ENCODE measurements at places on chromosomes 6 and 20.
A peak's percentile ranks its signal among the peaks of the same experiment; 100 is the strongest.

DNA sequence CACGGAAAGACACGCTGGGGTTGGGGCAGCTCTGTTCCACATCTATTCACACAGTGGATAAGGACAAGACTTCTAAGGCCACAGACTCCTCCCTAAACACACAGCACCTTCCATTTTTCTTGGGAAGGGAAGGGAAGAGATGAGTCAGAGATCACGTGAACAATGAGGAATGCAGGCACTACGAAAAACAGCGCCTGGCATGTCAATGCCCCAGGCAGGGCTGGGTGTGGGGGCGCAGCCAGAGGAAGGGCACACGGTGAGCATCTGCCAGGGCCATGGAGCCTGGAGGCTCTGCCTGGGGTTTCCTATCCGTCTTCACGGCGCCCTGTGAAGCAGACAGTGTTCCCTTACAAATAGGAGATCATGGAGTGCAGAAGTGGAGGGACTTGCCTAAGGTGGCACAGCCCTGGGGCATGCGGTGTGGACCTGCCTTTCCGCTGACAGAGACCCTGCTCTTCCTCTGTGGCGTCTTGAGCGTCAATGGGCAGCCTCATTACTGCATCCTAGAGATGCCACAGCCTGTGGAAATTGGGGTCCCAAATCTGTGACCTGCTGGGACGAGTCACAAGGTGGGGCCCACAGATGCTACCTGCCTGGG lies 15.4 kb downstream of the UNC93A start:
- no peak for DNase-seq

- DNase-seq: no peak
These were observed 223.0 kb downstream of the NFATC2 start for GRCh38 chr20:51319522-51319921.

GRCh38 chr6:43517505-43518357 lies 842 bp downstream of the POLR1C start:
- peak; percentile 59 for DNase-seq

DNA sequence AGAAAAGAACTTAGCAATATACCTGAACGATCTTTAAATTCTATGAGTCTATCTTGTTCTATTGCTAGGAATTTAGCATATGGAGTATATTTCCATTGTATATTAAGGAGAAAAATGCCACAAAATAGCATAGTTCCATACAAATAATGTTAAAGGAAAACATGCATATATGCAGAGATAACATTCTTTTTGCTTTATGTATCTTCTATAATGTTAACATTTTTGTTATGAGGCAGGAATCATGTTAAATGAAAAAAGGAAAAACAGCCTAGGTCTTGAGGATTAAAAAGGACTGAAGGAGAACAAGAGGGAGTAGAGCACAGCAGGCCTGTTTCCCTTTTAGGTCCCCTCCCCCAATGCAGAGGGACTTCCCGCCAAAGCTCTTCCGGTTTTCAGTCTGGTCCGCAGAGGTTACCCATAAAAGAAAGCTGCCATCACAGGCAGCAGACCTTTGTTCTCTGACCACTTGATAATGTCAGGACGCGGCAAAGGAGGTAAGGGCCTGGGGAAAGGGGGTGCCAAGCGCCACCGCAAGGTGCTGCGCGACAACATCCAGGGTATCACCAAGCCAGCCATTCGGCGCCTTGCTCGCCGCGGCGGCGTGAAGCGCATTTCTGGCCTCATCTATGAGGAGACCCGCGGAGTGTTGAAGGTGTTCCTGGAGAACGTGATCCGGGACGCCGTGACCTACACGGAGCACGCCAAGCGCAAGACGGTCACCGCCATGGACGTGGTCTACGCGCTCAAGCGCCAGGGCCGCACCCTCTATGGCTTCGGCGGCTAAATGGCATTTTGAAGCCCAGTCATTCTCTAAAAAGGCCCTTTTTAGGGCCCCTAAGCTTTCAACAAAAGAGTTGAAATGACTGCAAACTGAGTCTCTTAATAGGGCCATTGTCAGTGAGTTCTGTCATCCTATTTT lies 108.4 kb upstream of the PRSS16 start:
- peak; percentile 98 for DNase-seq

GRCh38 chr6:18034798-18035202 lies 47.4 kb upstream of the KIF13A start:
- peak; percentile 69 for DNase-seq

GRCh38 chr20:23528867-23529431 lies 38.0 kb downstream of the CST8 start:
- no peak for DNase-seq

- DNase-seq: peak; percentile 77
These were observed at the start of gene ADGRG6 for GRCh38 chr6:142301651-142302391. TSS of gene ADGRG6 (plus strand) at chr6:142302007. CDS start at chr6:142302330, 323 bp downstream.

DNA sequence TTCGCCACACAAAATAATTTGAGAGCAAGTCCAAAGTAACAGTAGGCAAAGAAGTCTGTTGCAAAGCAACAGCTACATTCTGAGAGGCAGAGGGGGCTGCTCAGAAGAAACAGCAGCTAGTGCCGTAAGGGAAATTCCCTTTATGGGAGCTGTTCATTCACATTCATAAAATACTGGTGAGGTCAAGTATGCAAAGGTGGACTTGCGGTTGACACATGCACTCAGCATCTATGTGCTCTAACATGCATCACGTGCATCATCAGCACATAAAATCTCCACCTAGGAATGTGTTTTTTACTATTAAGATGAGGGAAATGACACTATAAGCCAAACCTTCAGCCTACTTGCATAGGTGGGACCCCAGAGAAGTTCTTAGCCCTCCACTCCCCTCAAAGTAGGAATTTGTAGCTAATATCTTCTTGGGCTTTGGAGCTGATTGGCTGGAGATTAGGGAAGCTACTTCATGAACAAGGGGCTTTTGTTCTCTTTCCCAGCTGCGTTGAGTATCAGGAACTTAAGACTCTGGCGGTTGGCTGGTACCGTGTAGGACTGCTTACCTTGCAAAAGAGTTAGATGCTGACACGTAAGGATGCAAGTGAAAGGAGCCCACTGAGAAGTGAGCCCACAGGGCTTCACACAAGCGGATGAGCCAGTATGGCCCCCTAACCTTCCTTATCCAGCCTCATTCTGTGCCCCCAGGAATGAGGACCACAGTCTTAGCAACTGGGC lies 12.4 kb downstream of the CST3 start:
- no peak for DNase-seq

GRCh38 chr20:19555726-19556125 lies 202.3 kb upstream of the RIN2 start:
- no peak for DNase-seq

DNA sequence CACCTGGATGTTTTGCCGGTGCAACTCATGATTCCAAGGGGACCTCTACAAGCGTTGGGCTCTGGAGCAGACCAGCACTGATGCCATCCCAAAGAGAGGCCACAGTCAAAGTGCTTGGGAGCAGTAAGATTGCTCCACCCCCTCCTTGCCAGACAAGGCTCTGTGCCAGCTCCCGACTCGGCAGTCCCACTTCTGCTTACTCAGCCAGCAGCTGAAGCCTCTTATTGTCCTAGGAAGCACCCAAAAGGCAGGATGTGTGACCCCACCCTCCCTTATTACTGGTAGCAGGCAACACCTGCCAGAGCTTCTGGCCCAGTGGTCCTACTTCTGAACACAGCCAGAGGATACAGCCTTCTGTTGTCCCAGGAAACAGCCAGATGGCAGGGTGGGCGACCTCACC lies 614.2 kb downstream of the TENT5A start:
- DNase-seq: no peak

DNA sequence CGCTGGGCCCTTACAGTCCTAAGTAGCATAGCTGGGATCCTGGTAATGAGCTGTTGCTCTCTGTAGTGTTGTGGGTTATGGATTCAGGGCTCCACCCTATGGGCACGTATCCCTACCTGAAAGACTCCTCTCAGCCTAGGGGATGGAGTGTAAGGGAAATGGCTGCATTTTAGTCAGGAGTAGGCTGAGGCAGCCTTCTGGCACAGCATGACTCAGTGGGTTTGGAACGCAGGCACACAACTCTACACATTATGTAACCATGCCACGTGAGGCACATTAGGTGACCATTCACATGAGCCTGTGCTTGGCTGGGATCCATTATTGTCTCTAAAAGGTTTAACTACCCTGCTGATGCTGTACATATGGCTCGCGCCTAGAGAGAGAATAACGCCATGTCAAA lies 27.8 kb downstream of the HDDC2 start:
- no peak for DNase-seq

GRCh38 chr6:131042664-131043063 lies 20.4 kb downstream of the EPB41L2 start:
- DNase-seq: no peak

GRCh38 chr6:165704045-165704748 lies 41.2 kb upstream of the PDE10A start:
- no peak for DNase-seq

DNA sequence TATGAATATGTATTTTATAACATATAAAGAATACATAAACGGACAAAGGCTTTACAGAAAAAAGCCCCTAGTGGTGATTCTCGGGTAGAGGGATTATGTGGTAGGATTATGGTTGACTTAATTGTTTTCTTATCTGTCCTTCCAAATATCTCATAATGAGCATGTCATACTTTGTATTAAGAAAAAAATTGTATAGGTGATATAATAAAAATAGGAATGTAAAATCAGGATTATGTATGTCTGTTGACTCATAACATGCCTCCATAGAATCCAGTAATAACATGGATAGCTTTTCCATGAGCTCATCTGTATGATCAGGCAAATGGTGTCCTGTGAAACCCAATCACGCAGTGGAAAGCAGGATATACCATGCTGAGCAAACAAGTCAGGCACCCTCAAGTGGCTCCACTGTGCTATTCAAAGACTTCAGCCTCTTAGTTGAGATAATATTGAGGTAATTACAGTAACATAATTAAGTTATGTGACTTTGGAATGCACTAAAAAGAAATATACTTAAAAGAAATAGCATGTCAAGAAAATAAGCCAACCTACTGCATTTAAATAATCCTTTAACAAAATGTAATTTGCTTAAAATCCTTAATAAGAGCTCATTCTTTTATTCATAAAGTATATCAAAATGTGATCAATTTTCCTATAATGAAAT lies 39.6 kb upstream of the PRELID3B start:
- peak; percentile 64 for DNase-seq

- DNase-seq: no peak
These were observed 142.4 kb downstream of the GMDS start for GRCh38 chr6:2102966-2103365.

DNA sequence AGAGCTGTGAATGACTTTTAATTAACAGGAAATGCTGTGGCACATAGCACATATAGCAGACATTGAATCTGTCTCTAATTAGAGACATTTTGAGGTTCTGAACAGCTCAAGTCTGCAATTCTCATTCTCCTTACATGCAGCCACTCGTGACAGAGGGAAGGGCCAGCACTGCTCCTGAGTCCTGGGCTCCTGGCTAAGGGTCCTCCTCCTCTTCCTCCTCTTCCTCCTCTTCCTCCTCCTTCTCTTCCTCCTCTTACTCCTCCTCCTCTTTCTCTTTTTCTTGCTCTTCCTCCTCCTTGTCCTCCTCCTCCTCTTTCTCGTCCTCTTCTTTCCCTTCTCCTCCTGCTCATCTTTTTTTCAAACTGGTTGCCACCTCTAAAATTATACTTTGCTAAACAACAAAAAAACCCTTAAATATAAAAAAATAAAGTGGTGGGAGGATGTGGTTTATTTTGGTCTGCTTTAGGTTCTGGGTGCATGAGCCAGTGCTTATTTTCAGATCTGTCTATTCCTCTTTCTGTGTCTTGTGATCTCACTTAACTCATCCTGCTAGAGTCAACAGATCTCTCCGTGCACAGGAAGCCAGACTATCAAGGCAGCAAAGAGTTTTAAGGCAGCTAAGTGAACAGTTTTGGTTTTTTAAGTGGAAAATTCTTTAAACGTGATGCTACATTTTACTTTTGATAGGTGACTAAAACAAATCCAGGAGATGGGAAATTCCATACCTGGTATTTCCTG lies 159.3 kb downstream of the CD83 start:
- peak; percentile 70 for DNase-seq

- no peak for DNase-seq
These were observed 160.1 kb downstream of the DTNBP1 start for GRCh38 chr6:15502446-15503345.

GRCh38 chr6:129368076-129368475 lies 341.9 kb downstream of the ARHGAP18 start:
- no peak for DNase-seq

DNA sequence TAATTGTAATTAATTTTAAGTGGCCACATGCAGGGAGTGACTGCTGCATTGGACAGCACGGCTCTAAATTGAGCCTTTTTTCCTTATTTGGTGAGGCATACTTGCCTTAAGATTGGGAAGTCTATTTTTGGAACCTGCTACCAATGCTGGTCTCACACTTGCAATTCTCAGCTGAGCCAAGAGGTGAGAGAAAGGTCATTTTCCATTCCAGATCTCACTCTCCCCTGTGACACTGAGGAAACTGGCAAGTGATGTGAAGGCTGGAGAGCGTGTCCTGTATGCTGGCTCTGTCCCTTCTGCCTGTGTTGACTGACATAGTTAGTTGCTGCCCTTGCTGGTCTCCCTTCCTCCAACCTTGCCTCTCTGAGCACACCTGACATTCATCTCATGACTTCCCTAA lies 735 bp upstream of the MOG start:
- no peak for DNase-seq

DNA sequence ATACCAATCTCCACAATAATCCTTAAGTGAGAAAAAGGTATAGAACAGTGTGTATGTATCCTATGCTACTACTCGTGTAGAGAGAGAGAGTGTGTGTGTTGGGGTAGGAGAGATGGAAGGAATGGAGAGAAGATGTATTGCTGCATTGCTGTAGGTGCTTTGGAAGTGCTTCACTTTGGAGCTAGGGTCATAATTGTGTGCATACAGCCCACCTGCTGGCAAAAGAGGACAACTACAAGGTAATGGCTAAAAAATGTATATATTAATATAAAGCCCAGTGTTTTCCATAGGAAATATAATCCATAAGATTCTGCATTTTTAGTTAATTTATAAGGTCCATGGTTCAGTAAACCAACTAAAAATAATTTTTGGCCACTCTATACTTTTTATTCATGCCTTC lies 36.1 kb downstream of the SERAC1 start:
- peak; percentile 79 for DNase-seq

DNA sequence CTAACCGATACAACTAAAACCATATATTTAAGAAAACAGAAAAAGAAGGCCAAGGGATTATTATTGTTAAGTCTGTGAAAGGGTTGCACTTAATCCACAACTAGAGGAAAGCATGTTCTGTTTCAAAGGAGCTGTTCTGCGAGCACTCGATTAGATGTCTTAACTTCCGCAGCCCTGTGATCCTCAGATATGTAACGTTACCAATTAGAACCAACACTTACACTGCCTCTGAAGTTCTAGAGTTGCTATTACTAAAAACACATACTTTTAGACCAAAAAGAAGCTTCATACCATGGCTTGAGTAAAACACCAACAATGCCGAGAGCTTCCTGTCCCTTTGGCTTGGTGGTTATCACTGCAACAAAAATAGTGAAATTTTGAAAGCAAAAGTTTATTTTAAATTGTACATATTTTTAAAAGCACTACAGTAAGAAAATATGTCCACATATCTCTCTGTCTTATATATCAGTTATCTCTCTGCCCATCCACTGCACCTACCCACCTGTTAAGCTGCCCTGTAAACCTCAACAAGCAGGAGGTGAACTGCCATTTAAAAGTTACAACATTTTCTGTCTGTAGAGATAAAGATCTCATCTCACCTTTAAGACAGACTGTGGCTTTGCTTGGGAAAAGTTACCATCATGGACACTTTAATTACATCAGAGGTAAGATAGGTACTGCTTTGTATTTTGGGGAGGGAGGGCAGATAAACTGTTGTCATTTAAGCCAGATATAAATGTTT lies 7.1 kb upstream of the DUSP22 start:
- DNase-seq: peak; percentile 55

Data from hematopoietic multipotent progenitor cell treated with erythropoietin and hydrocortisone succinate and interleukin-3 and kit ligand, for 4 days (in vitro differentiated cells).